Naive thymus-derived CD4-positive, alpha-beta T cell (primary cell): ENCODE measurements at places on chromosomes 7 and 10.
A peak's percentile ranks its signal among the peaks of the same experiment; 100 is the strongest.

DNA sequence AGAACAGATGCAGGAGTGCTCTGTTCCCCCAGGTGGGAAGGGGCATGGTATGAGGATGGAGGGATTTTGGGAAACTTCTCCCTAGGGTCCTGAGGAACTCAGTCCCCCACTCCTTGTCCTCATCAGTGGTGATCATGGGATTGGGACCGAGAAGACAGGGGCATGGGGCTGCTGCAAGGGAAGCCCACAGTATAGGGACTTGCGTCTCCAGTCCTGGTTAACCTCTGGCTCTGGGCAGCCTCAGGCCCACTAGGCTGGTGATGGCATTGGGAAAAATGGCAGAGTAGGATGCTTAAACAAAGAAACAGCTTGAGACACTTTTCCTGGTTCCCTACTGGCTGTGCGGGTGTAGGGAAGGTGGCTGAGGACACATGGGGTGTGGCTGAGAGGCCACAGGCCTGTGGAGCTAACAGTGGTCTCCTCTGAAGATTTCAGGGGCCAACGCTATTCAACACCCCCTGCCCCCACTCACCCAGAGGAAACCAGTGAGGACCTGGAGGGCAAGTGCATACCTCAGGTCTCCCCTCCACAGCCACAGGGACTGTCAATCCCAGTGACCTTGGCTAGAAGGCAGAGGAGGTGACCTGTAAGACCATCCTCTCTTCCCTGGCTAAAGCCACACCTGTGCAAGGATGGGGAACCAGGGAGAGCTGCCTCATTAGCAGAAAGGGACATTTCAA is 261.3 kb downstream of the CCSER2 start:
- DNase-seq: no peak

DNA sequence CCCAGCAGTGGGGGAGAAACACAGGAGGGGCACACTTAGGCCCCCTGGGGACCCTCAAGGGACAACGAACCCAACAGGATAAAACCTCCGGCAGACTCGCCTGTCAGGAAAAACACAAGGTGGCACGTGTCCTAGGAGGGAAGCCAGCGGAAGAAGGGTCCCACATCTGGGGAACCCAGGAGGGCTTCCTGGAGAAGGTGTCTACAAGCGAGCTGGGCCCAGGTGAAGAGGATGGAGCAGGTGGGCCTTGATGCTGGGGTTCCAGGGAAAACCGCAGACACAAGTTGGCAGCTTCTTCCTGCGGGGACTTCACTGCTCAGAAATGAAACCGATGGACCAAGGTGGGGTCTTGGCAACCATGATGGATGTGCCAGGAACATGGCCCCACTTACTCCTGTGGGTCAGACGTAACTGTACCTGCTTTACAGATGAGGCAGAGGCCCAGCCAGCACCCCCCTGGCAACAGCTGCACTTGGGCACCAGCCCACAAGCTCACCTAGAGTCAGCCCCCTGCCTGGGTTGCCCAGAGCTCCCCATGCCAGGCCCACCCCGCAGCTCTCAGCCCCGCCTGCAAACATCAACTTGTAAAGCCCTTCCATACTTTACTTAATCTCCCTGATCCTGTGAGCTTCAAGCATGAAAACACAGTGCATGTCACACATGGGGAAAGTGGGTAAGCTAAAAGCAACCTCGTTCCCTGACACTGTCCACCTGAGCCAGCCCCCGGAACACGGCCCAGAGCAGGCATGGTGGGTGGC is 225.0 kb downstream of the ELFN1 start:
- no peak for DNase-seq

DNA sequence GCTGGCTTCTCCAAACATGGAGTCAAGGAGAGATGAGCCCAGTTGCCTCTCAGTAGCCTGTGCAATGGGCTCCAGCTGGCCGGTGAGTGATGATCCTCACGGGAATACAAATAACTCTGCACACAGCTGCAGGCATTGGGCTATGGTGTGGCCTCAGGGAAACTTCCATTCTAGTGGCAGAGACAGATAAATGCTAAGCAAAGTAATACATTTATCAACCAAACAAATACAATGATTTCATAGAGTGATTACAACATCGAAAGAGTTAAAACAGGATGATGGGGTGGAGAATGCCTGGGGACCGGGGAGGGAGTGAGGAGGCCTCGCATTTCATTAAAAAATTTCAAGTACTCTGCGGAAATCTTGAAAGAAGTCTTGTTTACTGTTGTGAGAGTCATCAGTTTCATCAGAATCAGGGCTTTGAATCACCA is 15.0 kb upstream of the AKR1B1 start:
- DNase-seq: no peak

- DNase-seq: no peak
Measured at GRCh38 chr10:75956624-75957023, 525.2 kb downstream of the LRMDA start.

GRCh38 chr10:132410779-132411532 is 14.0 kb downstream of the PWWP2B start:
- DNase-seq: no peak

- no peak for DNase-seq
Measured at GRCh38 chr7:143002898-143003297, 24.0 kb downstream of the OR9A2 start.

- no peak for DNase-seq
Measured at GRCh38 chr10:88668465-88668864, 4.2 kb downstream of the LIPF start.

- DNase-seq: no peak
Measured at GRCh38 chr7:111012149-111012548, 78.8 kb upstream of the LRRN3 start.

- no peak for DNase-seq
Measured at GRCh38 chr7:102059524-102059923, 227.1 kb upstream of the SH2B2 start.

DNA sequence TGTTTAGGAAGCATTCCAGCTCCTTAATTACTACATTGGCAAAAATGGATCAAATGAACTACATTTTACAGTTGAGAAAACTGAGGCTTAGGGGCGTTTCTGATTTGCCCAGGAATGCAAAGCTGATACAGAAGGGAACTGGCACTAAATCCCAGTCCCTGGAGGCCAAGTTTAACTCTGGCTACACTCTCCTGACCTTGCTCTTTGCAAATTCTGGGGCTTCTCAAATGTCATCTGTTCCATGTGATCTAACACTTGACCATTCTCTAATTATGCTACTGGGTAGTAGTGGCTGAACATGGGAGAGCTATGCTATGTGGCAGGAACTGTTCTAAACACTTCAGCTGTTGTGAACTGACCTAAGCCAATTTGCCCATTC is 11.3 kb upstream of the HABP2 start:
- DNase-seq: no peak

DNA sequence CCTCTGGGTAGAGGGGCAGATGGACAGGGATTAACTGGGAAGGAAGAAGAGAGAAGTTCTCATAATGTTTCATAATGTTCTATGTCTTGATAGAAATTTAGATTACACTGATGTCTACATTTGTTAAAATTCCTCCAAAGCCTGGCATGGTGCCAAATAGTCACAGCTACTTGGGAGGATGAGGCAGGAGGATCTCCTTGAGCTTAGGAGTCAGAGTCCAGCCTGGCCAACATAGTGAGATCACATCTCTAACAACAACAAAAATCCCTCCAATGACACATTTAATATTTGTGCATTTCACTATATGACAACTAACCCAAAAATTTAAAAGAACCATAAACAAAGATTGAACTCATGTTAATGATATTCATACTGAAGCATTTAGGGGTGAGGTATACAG is 33.0 kb upstream of the PPP1R3C start:
- DNase-seq: no peak

DNA sequence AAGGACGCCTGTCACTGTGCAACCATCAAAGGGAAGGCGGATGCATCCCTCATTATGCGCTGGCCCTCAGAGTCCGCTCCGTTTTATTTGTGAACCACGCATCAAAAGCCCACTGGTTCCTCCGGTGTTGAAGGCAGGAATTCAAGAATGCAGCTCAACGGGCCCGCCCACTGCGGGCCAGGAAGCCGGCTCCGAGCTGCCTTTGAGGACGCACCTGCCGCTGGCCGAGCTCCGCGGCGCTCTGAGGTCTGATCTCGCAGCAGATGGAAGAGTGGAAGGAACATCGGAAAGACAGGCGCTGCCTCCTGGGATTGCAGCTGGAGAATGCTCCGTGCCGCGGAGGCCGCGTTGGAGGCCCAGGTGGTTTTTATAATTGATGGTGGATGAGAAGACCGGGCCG is 56.9 kb upstream of the ADGRA1 start:
- DNase-seq: no peak

DNA sequence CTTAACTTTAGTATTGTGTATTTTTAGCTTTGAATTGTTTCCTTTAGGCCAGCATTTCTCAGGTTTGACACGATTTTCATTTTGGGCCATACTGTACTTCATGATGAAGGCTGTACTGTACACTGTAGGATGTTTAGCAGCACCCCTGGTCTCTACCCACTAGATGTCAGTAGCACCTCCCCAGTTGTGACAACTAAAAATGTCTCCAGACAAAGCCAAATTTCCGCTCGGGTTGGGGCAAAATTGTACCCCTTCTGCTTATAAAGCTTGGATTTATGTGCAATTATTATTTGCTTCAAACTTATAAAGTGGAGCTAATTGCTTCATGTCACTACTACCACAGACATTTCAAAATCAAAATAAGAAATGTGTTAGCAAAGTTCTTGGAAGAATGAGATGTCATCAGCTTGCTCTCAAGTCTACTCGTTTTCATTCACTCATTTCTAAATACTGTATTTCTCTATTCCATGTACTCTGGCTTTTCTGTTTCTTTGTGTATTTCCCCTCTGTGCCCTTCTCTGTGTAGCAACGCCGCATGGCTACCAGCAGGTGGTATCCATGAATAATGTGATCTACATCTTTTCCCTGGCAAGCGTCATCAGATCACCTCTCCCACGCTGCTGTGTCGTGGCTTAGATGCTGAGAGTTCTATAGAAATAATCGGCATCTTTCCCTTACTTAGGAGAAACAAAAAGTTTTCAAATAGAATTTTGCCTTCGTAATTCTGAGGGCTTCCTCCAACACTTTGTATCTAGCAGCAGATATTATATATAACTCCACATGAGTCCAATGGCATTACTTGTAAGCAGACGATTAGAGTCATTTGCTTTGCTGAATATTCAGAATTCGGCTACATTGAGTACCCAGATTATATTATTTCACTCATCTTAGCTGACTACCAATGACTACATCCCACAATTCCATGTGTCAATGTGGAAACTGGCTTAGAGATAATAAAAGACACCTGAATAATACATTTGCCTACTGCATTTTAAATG is 47.8 kb upstream of the CALCR start:
- no peak for DNase-seq

DNA sequence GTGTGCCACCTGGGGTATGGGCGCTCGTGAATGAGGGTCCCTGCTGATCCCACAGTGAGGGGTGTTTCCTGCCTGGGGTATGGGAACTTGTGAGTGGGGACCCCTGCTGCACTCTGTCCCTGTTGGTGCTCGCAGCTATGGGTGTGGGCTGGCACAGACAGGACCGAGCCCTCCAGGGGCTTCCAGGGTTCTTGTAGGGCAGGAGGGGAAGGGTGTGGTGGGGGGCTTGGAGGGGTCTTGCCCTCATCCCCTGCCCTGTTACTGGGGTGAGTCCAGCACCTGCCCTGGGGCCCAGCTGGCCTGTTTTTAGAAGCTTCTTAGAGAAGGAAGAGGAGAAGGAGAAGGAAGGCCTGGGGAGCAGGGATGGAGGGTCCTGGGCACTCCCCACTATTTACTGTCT is 377.0 kb upstream of the NUPR2 start:
- no peak for DNase-seq

DNA sequence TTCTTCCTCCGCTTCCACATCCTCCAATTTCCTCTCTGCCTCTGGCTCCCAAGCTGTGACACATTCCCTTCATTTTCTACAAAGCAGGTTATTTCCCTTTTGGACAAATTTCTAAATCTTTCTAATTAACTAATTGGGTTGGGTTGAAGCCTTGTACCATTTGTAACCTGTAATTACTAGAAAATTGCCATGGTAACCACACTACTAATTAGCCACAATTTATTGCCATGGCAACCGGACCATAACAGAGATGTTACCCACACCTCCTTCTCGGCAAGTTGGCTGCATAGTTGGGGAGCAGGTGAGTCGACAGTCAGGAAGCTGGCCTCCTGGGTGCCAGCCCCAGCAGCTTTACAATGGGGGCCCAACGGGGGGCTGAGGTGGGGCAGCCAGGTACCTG is 61.6 kb downstream of the GOLGA7B start:
- DNase-seq: no peak

- peak; percentile 81 for DNase-seq
Measured at GRCh38 chr10:14560274-14560673, 214.4 kb downstream of the FAM107B start.

GRCh38 chr10:99656199-99657064 is 2.9 kb upstream of the ENTPD7 start:
- no peak for DNase-seq

- DNase-seq: no peak
Measured at GRCh38 chr10:6228647-6229046, 25.9 kb downstream of the PFKFB3 start.

- no peak for DNase-seq
Measured at GRCh38 chr10:497898-498451, 191.5 kb downstream of the DIP2C start.

- DNase-seq: no peak
Measured at GRCh38 chr10:63155388-63156020, 22.4 kb downstream of the NRBF2 start.
